H1 (cell line): ENCODE measurements at places on chromosomes 3 and 15.

GRCh38 chr3:197880491-197881269 lies 69.3 kb upstream of the RPL35A start:
- no peak for DNase-seq

- no peak for DNase-seq
These were observed 130.7 kb downstream of the ALCAM start for GRCh38 chr3:105497386-105497785.

- DNase-seq: no peak
These were observed 270.6 kb upstream of the HES1 start for GRCh38 chr3:193865339-193865738.

DNA sequence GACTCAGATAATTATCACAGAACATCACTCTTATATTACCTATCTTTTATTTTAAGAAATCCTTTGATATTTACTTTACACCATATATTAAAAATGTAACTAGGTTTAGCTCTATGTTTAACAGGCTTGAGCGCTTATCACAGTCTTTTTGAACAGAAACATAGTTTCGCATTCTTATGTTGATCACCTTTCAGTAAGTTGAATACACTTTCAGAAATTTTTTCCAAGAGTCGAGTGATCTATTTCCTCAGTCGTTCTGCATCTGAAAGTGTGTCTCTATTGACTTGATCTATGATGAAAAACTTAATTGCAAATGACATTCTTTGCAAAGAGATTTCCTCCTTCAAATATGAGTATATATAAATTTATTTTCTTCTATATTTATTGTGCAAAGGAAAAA lies 516.6 kb upstream of the KCNMB2 start:
- no peak for DNase-seq

GRCh38 chr3:58065700-58066167 lies 57.5 kb downstream of the FLNB start:
- DNase-seq: no peak

GRCh38 chr15:74843445-74843828 lies 481 bp upstream of the ULK3 start:
- DNase-seq: no peak

DNA sequence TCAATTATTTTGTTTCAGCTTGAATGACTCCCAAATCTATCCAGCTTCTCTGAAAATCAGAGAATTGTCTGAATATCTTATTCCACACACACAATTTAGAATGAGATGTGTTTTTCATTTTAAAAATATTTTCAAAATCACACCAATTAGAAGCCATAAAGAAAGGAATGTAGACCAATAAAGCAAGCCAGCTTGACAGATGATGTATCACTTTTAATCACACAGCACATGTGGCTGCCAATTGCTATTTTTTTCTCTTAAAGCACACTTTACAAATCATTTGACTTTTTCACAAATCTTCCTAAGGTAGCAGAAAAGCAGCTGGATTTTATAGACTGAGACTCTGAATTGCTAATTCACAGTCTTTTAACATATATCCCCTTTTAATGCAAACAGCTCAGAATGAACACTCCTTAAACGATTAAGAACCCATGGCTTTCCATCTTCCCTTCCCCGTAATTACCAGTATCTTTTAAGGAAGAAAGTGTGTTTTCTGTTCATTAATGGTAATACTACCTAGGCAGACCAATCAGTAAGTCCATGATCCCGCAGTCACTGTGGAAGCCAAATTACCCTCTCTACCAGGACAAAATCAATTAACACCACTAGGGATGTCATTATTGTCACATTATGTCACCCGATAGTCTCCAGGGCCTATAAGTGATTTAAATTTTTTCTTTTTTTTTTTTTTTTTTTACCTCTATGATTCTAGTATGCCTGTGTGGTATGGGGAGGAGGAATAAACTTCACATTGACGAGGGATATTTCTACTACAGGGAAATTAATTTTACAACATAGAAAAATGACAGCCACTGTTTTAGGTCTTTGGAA lies 250.0 kb upstream of the VEPH1 start:
- no peak for DNase-seq

- DNase-seq: no peak
These were observed 1.7 kb upstream of the HGD start for GRCh38 chr3:120683671-120684301.

GRCh38 chr3:95595416-95596075 lies 1218.8 kb upstream of the EPHA6 start:
- no peak for DNase-seq

DNA sequence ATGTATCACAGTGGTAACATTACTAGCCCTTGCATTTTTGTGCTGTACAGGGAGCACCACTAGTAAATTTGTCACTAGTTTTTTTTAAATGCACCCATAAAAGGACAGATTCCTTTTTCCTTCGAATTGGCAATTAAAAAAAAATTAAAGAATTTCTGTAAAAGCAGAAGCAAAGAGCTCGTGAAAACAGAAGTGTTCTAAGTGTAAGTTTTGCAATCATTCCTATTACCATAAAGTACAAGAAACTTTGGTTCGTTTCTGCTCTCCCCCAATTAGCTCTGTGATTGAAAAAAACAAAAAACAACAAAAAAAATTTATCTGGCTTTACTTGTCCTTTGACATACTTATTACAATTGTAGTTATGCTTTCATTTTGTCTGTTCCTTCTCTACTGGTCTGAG lies 5.3 kb downstream of the SERP1 start:
- DNase-seq: no peak

- DNase-seq: no peak
These were observed 95.0 kb upstream of the LIMD1 start for GRCh38 chr3:45499529-45499928.

- DNase-seq: no peak
These were observed 261.5 kb upstream of the LRTM1 start for GRCh38 chr3:55189359-55189801.

DNA sequence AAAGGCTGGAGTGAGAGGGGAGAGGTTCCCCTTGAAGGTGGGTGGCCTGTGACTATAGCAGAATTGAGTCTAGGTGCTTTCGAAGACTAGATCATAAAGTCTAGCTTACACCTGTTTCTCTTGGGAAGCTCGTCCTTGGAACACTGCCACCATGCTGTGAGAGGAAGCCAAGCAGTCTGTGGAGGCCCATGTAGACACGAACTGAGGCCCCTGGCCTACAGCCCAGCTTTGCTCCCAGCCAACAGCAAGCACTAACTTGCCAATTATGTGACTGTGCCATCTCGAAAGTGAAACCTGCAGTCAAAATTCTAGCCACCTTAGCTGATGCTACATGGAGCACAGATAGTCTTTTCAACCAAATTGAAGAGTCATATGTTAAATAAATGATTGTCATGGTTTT lies 190.5 kb upstream of the NECTIN3 start:
- no peak for DNase-seq
